Peyer's patch (tissue), 4 donors: ENCODE measurements at places on chromosomes 16 and 17. TPM values are rescaled to one million over a fixed set of nuclear protein-coding genes. Genes with fewer than 3 reads are reported as not detected.

DNA sequence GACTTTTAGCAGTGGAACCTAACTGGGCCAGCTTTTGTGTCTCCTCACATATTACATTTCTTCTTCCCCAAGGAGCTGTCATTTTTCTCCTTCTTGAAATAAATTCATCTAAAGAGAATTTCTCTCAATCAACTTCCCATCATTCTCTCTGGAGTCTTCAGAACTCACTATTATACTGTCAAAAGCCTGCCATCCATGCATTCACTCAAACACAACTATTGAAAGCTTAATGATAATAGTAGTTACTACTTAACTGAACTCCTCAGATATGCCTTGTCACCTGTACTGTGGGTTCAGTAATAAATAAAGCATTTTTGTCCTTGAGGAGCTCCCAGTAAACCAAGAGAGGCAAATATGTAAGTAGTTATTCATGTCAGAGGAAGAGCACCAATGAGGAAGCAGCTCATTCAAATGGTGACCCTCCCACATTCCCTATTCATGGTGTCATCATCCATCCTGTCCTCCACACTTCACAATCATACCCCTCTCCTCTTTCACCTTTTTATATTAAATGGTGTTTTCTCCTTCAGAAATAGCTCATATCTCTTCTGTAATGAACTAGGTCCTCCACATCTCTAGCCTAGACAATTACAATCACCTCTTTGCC lies 162.6 kb downstream of the CA10 start:
- no peak for DNase-seq

Gene CCDC144A
- total RNA-seq = 4.0 TPM

Gene CD300LB
- not detected for total RNA-seq

Gene AHSP
- not detected for total RNA-seq

Gene KIF2B
- not detected for total RNA-seq

GRCh38 chr16:51982715-51983680 lies 563.9 kb downstream of the TOX3 start:
- no peak for DNase-seq

DNA sequence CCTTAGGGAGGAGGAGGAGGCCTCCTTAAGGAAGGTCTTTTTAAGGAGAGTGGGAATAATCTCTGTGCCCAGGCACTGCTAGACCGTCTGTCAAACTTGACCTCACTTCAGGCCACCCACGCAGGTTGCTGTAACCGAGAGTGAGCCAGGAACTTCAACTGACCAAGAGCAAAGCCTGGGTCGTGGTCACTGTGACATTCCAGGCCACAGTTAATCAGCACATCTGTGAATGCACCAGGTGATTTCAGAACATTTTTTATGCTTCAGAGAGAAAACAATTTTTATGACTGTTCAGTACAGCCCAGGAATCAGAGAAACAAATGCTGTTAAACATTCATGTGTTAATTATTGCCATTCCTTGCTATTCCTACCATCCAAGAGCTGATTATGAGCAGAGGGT lies 226.6 kb upstream of the ASIC2 start:
- no peak for DNase-seq

DNA sequence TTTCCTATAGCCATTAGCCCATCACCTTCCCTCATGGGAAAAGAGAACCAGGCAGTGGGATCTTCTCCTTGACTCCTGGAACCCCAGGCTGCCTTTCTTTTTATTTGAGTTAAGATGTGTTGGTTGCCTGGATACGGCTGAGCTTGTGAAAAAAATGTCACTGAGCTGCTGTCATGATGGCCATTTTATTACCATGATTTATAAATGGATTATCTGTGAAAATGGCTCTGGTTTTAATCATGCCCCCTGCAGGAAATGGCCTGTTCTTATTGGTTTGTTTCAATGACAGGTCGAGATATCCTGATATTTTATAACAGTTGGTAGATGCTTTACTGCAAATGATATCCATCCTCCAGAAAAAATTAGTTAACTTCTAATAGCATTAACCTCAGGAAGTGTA lies 640.4 kb downstream of the CDH11 start:
- no peak for DNase-seq

DNA sequence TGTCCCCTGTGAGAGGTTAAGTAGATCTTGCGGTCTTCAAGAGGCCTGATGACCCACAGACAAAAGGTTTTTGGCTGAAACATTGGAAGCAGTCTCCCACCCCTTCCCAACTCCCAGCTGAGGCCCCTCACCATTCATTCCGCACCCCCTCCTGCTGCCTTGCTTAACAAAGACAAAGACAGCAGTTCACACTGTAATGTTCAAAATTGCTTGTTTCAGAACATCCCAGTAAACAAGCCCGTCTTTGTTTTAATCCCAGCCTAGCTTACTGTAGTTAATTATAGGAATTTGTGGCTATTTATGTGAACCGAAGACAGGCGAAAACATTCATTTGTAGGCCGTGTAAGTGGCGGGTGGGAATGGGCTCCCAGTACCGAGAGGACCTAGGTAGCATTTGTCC lies 55.7 kb downstream of the IRX5 start:
- DNase-seq = no peak

Gene LRRC46
- not detected for total RNA-seq

Gene KRTAP4-3
- not detected for total RNA-seq

DNA sequence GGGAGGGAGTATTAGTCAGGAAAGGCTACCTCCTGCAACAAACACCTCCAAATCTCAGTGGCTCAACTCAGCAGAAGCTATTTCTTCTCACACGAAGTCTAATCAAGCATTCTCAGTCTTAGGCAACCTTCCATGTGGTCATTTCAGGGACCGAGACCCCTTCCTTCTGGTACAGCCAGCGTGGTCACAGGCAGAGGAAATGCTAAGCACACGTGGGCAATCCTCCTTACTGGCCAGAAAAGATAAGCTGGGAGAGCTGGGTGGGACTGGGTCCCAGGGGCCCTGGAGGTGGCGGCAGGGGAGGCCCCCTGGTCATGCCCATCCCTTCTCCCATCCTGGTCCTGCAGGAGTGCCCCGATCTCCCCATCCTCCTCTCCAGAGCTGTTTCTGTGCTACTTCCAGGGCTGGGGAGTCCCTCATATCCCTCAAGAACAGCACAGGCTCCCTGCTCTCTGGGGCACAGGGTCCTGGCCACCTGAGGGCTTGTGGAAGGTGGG lies 5.7 kb upstream of the CX3CL1 start:
- DNase-seq = no peak

DNA sequence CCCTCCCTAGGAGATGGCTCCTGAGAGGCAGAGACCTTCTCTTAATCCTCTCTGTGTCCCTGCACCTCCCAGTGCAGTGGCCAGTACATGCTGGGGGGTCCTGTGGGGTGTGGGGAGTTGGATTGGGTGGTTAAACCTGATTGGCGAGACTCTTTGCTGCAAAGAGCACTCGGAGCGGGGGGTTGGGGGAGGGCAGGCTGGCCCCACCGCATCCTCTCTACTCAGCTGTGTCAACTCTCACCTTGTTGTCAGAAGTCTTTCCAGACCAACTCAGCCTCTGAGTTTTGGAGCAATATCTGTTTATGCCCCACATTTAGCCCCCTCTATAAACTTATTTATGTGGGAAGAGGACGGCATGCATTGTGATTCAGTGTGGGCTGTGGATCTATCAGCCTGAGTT lies 40.0 kb downstream of the SMARCE1 start:
- DNase-seq = no peak

Gene TOM1L1
- total RNA-seq = 87.2 TPM

DNA sequence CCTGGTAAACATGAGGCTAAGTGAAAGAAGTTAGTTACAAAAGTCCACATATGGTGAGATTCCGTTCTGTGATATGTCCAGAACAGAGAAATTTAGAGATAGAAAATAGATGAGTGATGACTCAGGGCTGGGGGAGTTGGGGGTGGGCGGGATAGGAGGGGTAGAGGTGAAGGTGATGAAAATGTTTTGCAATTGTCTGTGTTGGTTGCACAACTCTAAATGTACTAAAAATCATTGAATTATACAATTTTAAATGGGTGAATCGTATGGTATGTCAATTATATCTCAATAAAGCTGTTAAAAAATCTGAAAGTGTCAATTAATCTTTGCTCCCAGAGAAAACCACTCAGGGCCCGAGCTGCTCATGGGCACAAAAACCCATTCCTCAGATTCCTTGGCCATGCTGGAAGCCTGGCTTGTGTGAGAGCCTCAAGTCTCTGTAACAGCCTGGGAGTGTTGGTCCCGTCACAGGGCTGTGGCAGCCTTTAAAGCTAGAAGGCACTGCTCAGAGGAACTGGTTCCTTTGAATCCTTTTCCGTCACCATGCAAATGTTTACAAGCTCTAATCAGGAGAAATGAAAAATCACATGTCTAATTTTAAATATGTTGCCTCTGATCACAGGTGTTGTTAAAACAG lies 225.3 kb downstream of the WWOX start:
- DNase-seq = no peak

Gene PRSS33
- total RNA-seq = not detected

DNA sequence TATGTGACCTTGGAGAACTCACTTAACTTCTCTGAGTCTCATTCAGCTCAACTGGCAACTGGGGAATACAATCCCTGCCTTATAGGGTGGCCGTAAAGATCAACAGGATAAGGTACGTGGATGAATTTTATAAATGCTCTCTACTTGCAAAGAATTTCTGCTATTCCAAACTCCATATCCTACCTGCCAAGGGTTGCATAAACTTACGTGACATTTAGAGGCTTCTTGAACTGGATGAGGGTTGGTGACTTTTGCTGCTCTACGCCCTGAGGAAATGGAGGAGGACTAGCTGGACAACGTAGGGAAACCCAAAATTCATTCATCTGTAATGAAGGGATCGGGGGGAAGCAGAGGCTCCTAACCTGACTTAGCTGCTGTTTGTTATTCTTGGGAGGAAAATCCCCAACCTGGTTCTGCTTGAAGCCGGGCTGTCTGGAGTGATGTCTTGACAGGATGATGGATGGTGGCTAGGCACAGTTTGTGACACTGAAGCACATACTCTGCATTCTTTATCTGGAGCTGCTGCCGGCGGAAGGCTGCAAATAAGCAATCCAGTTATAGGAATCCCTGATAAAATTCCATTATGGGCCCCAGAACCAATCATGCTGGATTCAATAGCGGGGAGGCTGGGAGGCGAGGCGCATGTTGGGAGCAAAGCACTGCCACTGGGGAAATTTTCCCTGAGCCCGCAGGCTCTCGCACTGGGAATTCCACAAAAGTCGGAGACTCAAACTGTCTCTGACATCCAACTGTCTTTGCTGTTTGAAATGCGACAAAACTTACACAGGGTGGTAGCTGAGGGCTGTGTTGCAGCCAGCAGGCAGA lies 94.7 kb upstream of the SDK2 start:
- no peak for DNase-seq

- no peak for DNase-seq
Observed at GRCh38 chr17:30556374-30557332, 79.4 kb downstream of the GOSR1 start.

GRCh38 chr17:70558821-70559220 lies 389.5 kb downstream of the KCNJ2 start:
- DNase-seq = no peak

DNA sequence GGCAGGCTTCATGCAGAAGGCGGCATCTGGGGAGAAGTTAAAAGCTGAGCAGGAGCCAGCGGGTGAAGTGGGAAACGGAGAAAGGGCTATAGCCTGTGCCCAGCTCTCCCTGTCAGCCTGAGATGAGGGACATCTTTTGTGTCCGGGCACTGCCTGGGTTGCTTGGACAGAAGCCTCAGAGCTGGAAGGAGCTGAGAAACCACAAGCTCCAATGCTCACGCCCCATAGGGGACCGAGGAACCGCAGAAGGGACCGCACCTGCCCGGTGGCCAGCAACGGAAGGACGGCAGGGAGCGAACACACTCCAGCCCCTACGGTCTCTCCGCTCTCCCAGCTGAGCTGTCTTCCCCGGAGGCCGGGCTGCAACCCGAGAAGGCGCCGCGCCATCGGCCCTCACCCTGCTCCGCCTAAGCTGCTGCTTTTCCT lies 175.8 kb downstream of the NPIPB11 start:
- DNase-seq = no peak

DNA sequence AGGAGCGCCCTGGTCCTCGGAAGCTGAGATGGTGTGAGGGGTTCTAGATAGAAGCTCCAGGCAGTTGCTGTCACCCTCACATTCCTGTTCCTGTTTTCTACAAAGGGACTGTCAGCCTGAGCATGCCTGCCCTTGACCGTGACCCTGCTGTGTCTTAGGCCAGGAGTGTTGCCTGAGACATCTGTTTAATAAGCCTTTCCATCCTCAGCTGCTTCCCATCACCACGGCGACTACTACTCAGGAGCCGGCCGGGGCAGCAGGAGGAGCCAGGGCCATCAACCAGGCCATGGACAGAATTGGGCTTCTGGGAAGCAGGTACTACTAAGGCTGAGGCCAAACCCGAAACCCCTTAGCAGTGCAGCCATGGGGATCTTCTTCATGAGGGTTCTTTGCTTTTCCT lies 151.4 kb downstream of the KATNIP start:
- DNase-seq = no peak

Gene MPV17L
- total RNA-seq = 19.8 TPM

Gene CYBA
- total RNA-seq = 143 TPM

DNA sequence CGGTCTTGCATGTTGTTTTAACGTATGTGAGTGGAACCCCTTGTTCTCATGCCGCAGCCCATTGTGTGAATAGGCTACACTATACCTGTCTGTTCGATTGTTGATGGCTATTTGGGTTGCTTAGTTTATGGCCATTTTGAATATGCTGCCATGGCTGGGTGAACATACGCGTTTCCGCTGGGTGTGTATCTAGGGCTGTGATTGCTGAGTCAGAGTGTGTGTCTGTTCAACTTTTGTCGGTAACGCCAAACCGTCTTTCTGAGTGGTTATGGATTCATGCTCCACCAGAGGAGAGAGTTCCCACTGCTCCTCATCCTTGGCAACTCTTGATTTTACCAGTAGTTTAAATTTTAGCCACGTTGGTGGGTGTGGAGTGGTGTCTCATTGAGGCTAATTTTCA lies 77.0 kb downstream of the METRNL start:
- no peak for DNase-seq

Gene ALOX15
- not detected for total RNA-seq

- DNase-seq = no peak
Observed at GRCh38 chr16:69514356-69514755, 51.4 kb upstream of the NFAT5 start.

Gene HOXB4
- total RNA-seq = 6.1 TPM

DNA sequence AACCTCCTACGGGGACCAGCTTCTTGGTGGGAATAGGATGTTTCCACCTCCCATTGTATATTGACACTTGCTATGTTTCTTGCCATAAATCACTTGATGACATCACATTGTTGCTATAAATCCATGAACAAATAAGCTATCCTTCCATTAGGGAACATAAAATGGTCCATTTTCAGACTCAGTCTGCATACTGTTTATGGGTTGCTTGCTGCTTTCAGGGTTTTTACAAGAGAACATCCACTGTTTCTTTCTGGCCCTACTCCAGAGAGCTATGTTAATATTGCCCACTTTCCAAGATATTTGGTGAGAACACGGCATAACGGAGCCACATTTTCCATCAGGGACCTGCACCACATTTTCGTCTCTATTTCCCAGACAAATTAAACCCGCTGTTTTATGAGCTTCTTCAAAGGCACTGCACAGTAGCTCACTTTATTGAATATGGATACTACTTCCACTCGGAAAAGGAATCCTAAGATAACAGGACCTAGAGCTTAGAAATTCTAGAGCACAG lies 800.2 kb downstream of the KCNJ2 start:
- no peak for DNase-seq
